ENCODE measurements at places on chromosomes 2 and 18.

DNA sequence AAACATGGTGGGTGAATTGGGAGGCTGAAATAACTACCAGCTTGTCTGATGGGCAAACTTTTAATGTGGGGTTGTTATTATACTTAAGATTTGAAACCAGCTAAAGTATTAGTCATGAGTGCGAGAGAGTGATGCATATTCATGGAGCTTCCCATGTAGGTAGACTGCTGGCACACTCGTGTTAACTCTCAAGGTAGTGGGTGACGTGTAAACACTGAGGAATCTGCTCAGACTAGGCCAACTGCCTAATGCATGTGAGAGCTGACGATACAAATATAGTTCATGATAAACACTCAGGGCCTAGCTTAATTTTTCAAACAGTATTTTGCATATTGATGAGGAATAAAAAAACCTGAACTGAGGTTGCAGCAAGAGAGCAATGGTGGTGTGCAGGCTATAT is 1165.7 kb upstream of the PIK3C3 start:
- no peak for DNase-seq

DNA sequence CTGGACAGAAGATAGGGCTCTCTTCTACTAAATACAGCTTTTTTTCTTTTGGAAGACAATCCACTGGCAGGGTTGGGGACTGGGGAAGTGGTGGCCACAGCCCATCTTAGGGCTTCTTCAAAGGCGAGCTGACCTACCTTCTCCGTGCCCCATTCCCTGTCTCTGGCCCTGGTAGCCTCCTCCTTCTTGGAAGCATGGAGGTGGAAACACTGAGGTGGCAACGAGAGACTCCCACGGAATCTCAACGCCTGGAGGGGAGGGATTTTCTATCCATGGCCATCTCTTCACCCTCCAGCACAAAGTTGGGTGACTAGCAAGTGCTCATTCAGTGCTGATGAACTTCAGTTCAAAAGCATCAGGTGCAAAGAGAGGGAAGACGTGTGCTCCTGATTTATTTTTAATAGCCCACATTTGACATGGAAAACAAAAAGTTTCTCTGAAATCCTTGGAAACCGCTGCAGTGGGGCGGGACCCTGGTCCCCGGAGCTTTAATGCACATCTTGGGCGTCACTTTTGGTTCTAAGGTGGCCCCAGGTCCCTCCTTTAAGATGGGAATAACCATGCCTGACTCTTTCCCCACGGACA is 633 bp upstream of the ARMC9 start:
- no peak for DNase-seq

- DNase-seq, result no peak
Observed at GRCh38 chr2:35251156-35251555, 1104.4 kb upstream of the CRIM1 start.

GRCh38 chr18:79947054-79947755 is 4.2 kb downstream of the SLC66A2 start:
- DNase-seq, result no peak

GRCh38 chr2:218980735-218981389 is 4.1 kb downstream of the FEV start:
- DNase-seq, result no peak

DNA sequence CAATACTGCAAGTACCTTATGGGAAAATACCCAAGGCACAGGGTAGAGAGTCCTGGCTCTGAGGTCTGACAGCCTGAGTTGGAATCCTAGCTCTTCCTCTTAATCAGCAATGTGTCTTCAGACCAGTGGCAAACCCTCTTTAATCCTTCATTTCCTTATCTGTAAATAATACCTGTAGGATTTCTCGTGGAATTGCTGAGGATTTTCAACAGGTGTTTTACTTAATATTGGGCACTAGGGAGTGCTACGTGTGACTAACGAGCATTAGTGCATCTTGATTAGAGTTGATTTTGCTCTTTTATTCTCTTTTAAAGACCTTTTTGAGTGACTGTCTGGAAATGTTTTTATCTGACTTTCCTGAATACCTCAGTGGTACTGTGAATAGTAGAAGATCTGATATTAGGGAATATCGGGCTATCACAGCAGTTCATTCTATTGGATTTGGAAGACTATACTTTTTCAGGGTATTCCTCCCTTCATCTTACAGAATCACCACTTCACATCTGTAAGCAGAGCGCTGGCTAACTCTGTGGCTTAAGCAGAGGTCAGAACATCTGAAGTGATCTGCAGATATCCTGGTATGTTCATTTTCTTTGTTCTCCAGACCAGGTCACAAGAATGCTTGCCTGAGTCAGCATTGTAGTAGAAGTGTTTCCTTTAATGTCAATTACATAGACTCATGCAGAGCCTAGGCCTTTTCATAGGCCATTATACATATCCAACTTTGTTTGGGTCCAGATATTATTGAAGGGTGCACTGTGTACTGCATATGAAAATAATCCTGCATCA is 49.1 kb downstream of the ARHGAP28 start:
- DNase-seq, result no peak

GRCh38 chr2:129915303-129915840 is 64.1 kb upstream of the RAB6C start:
- no peak for DNase-seq

DNA sequence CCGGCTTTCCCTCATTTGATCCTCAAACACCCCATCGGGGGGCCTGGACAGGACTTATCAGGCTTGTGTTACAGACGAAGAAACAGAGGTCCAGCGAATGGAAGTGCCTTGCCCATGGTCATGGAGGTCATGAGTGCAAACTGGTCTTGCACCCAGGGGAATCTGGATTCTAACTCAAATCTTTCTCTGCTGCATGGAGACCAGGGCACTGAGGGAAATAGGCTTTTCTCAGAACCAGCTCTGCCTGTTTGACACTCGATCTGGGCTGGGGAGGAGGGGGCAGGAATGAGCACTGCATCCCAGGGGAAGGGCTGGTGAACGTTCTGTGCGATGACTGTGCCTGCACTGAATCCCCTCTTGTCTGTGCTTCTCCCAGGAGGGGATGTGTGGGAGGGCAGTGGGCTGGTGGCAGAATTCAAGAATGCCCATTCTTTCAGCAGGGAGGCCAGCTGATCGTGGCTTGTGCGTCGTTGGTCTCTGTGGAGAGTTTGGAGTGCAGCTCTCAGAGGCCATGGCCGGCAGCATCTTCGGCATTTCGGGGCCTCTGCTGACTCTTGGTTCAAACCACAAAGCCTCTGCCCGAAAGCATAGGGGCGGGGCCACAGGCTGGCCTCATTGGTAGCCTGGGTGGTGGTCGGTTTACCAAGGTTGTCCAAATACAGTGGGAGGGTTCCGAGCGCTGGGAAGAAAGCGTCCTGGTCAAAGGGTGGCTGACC is 171.6 kb downstream of the DDX1 start:
- no peak for DNase-seq

GRCh38 chr2:238446371-238446770 is 19.6 kb downstream of the ASB1 start:
- no peak for DNase-seq

GRCh38 chr2:61736953-61737352 is 116.9 kb downstream of the FAM161A start:
- DNase-seq, result no peak

- no peak for DNase-seq
Observed at GRCh38 chr2:239084007-239084406, 236.1 kb downstream of the TWIST2 start.

DNA sequence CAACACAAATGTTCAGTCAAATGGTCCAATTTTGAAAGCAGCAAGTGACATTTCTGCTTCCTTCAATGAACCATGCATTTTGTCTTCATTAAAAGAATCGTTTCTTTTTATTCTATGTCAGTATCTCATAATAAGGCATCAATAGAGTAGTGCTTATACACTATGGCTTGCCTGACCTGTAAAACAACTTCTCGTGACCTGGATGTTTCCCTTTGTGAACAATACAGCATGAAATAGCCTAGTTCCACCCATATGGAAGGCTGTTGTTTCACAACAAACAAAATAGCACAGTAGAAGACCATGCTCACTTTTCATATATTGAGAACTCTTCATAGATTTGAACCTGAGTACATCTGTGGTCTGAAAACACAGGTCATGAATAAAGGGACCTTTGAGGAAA is 104.3 kb upstream of the PIK3C3 start:
- DNase-seq, result no peak

GRCh38 chr2:161146996-161147395 is 13.2 kb upstream of the TANK start:
- no peak for DNase-seq

- DNase-seq, result no peak
Observed at GRCh38 chr18:50034029-50034428, 160.9 kb downstream of the MYO5B start.

DNA sequence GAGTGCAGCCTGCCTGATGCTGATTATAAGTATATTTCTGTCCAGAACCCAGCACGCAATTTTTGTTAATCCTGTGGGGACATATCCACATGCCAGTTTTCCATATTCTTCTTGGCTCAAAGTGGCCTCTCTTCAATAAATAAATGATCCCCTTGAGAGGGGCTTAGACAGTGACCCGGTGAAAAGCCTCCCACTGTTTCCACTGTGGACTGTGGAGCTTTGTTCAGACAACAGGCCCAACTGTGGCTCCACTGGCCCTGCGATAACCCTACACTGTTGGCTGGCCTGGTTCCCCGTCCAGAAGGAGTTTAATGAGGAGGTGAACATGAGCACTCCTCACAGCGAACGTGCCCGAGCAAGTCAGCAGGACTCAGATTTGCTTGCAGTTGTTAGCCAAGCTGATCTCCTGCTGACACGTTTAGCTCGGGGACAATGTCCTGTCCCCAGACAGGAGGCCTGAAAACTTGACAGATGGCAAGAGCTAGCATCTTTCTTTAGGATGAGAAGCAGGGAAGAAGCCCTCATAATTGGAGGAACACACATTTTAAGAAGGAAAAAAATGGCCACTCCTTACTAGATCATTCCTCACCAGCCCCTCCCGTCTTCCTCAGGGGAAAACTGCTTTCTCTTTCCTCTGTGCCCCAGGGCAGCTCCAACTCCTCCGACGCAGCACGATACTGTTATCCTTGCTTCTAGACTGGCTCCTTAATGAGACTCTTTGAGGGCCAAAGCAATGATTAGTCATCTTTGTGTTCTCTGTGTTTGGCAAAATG is 20.0 kb upstream of the MTCL1 start:
- DNase-seq, result no peak

DNA sequence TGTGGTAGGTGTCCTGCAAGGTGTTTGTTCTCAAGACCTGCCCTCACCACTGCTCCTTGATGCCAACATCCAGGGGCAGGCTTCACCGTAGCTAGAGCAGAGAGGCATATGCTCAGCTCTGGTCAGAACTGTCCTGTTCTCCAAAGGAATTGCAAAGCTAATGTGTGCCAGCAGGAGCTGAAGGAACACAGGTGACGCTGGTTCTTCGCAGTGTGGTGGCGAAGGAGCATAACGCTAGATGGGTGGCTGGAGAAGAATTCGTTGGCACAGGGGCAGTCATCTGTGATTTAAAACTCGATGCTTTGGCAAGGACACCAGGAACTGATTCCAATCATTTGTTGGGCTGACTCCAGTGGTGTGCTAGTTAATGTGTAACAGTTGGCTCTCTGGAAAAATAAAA is 11.4 kb upstream of the PER2 start:
- DNase-seq, result no peak

Data from stimulated activated CD8-positive, alpha-beta memory T cell treated with anti-CD3 and anti-CD28 coated beads, Interleukin-2, amount 100 ng/mL, for 1 hour (primary cell).